ENCODE measurements at places on chromosomes 4 and X. TPM values are rescaled to one million over a fixed set of nuclear protein-coding genes. Genes with fewer than 3 reads are reported as not detected.

GRCh38 chr4:14294611-14295010 is 667.1 kb upstream of the BOD1L1 start:
- no peak overlapping the region for H3K4me3 ChIP-seq
- no peaks in the 10 kb centered on the region for H3K27me3 ChIP-seq
- H3K27ac ChIP-seq = no peak overlapping the region

DNA sequence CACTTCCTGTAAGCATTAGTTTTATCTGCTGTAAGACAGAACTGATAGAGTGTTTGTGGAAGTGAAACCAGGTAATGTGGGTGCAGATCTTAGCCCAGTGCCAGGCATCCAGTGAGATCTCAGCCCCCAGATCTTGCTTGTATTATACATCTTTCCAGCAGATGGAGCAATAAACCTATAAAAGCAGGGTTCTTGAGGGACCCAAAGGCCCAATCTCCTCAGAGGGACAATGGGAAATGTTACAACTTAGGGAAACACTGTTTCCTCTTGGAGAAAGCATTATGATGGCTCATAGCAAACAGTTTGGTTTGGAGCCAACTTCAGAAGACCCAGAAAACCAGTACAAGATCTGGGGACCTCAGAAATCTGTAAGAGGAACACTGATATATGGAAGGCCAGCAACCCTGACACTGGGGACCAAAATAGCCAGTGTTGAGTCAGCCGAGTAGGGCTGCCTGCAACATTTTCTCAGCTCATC is 206.3 kb downstream of the SLC7A11 start:
- H3K36me3 ChIP-seq = no peaks in the 10 kb centered on the region
- peak overlapping the region; percentile 52 for H3K27ac ChIP-seq
- no peaks in the 10 kb centered on the region for H3K27me3 ChIP-seq
- DNase-seq = peak; percentile 28

- H3K27ac ChIP-seq = no peak overlapping the region
- no peaks in the 10 kb centered on the region for H3K36me3 ChIP-seq
- no peak for DNase-seq
- peaks cover 11% of the 10 kb centered on the region for H3K4me1 ChIP-seq
Measured at GRCh38 chr4:89914609-89915550, 20.2 kb downstream of the MMRN1 start.

GRCh38 chrX:40303256-40304077 is 205.7 kb upstream of the BCOR start:
- DNase-seq = no peak
- no peaks in the 10 kb centered on the region for H3K36me3 ChIP-seq

DNA sequence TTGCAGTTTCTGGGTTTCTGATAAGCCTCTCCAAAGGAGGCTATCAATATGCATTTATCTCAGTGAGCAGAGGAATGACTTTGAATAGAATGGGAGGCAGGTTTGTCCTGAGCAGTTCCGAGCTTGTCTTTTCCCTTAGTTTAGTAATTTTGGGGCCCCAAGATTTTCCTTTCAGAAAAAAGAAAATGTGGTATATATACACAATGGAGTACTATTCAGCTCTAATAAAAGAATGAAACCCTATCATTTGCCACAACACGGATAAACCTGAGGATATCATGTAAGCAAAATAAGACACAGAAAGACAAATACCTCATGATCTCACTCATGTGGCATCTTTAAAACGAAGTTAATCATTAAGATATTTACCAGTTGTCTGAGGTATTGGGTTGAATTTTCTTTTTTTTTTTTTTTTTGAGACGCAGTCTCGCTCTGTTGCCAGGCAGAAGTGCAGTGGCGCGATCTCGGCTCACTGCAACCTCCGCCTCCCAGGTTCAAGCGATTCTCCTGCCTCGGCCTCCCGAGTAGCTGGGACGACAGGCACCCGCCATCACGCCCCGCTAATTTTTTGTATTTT is 540 bp downstream of the ZNF721 start:
- peaks cover 9% of the 10 kb centered on the region for H3K4me1 ChIP-seq
- peak overlapping the region; percentile 93 for H3K4me3 ChIP-seq
- DNase-seq = no peak
- no peaks in the 10 kb centered on the region for H3K27me3 ChIP-seq

DNA sequence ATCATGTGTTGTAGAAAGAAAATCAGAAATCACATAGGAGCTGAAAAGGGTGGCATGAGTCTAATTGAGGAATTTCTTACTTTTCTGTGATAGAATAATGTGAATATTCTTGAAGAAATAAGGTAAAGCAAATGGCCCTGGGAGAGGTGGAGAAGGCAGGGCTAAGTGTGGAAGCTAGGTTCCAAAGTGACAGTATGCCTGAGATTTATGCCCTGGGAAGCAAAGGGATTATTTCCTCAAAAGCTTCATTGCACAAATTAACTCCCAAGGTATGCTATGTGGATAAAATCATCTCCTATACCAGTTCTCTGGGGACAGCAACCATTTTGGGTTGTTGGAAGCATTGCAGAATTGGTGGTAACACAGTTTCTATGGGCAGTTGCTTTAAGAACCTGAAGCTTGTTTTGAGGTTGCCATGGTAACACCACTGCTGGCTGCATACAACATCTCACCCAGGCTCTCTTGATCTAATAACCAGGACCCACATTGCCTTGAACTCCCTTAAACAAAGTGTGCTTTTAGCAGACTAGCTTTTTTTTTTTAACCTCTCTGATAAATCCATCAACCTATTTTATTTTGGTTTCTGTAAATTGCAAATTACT is 21.0 kb downstream of the MAOA start:
- H3K36me3 ChIP-seq = no peaks in the 10 kb centered on the region
- no peaks in the 10 kb centered on the region for H3K4me1 ChIP-seq

DNA sequence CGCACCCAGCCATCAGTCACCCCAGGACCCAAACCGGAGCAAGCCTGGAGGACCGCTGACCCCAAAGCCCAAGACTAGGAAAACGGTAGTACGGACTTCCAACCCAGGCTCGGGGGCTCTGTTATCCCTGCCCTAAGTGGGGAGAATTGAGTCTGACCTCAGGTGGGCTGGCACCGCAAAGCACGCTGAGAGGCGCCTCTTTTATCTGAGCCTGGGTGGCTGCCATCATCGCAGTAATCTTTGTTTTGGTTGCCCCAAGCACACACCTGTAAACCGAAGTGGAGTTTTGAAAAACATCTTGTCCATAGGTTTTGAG is 894 bp upstream of the SH3RF1 start:
- DNase-seq = no peak
- H3K4me1 ChIP-seq = peaks cover 24% of the 10 kb centered on the region
- H3K36me3 ChIP-seq = peaks cover 45% of the 10 kb centered on the region
- H3K27ac ChIP-seq = peak overlapping the region; percentile 75
- no peaks in the 10 kb centered on the region for H3K27me3 ChIP-seq
- peak overlapping the region; percentile 92 for H3K4me3 ChIP-seq

DNA sequence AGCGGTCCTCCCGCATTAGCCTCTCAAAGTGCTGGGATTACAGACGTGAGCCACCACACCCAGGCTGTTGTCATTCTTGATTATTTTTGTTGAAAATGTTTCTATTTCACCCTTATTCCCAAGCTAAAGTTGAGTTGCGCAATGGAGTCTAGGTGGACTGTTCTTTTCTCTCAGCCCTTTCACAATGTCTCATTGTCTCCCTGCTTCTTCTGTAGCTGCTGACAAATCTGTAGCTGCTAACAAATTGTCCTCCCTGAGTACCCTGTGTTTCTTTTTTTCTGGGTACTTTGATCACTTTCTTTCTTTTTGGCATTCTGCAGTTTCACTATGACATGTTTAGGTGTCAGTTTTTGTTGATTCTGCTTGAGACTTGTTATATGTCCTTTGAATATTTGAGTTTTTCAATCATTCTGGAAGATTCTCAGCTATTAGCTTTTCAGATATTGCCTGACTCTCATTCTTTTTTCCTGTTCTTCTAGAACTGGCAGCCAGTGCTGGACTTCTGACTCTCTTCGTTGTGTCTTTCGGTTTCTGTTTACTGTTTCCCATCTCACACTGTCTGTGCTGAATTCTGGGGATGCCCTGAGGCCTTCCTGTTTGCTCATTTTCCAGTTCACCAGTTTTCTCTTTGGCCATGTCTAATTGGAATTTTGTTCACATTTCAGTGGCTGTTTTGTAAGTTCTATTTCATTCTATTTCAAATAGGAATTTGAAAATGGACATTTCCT is 6.6 kb downstream of the ABCD1 start:
- peaks cover 16% of the 10 kb centered on the region for H3K4me1 ChIP-seq
- DNase-seq = no peak
- no peak overlapping the region for H3K27ac ChIP-seq
- no peaks in the 10 kb centered on the region for H3K27me3 ChIP-seq

DNA sequence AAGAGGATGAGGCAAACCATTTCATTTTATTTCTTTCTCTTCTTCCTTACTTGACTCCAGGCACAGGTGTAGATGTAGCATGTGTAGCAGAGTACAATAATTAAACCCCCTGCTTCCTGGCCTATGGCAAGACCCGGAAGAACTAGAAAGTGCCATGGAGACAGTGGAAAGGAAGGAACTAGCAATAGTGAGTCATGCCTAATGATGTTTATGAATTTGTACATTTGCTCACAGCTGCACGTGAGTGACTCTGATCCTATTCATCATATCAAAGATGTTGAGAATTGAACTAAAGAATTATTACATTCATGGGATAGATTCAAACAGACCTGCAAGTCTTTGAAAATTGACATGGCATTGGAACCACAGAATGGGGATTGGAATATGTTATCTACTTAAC is 2233.9 kb upstream of the TENM3 start:
- no peaks in the 10 kb centered on the region for H3K27me3 ChIP-seq
- no peak for DNase-seq
- H3K4me3 ChIP-seq = no peak overlapping the region
- no peaks in the 10 kb centered on the region for H3K4me1 ChIP-seq
- H3K36me3 ChIP-seq = no peaks in the 10 kb centered on the region
- no peak overlapping the region for H3K27ac ChIP-seq

DNA sequence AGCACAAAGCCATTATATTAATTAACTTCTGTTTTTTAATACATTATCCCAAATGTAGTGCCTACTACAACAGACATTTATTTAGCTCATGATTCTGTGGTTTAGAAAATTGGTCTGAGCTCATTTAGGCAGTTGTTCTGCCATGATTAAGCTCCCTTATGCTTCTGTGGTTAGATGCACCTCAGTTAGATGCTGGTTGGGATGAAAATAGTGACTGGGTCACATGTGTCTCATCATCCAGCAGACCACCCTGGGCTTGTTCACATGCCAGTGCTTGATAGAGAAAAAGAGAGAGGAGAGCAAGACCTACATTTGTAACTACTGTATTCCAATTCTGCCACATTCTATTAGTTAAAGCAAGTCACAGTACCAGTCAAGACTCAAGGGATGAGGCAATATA is 376.4 kb upstream of the GNPDA2 start:
- DNase-seq = no peak
- no peaks in the 10 kb centered on the region for H3K36me3 ChIP-seq
- H3K27me3 ChIP-seq = no peaks in the 10 kb centered on the region

- no peaks in the 10 kb centered on the region for H3K4me1 ChIP-seq
- H3K27ac ChIP-seq = no peak overlapping the region
- no peak overlapping the region for H3K4me3 ChIP-seq
- DNase-seq = no peak
Measured at GRCh38 chr4:82839624-82840023, 41.0 kb upstream of the SCD5 start.

DNA sequence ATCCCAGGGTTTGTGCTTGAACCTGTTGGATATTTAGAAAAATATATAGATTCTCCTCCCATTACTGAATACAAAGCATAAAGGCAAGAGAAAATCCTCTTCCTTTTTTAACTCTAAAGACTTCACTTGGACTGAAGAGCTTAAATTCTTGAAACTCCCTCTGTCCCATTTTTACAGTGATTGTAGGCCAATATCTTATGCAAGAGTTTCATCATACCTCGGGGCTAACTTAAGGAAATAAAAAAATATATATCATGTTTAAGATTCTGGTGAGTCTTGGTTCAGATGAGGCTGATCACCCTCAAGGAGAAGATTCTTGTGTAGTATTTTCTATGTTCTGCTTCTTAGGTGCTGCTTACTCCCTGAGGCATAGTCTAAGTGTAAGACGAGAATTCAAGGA is 1449.6 kb downstream of the C4orf33 start:
- H3K36me3 ChIP-seq = no peaks in the 10 kb centered on the region
- H3K27ac ChIP-seq = no peak overlapping the region
- no peak for DNase-seq
- peaks cover 8% of the 10 kb centered on the region for H3K4me1 ChIP-seq
- H3K27me3 ChIP-seq = no peaks in the 10 kb centered on the region
- no peak overlapping the region for H3K4me3 ChIP-seq

DNA sequence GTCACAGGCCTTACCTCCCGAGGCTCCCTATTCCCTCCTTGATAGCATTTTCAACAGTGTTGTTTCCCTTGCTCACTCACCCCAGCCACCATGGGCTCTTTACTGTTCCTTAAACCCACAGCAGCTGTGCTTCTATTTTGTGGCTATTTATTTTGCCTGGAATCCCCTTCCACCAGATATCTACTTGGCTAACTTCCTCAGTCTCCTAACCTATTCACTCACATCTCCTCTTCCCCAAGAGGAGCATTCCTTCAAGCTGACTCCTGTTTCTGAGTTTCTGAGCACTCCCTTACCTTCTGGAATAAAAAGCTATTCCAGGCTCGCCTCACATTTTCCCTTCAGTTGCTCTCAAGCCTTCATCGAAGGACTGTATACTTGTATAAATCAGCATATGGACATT is 50.5 kb downstream of the CXCL1 start:
- peaks cover 31% of the 10 kb centered on the region for H3K4me1 ChIP-seq
- H3K36me3 ChIP-seq = peaks cover 4% of the 10 kb centered on the region
- H3K4me3 ChIP-seq = no peak overlapping the region
- DNase-seq = no peak

DNA sequence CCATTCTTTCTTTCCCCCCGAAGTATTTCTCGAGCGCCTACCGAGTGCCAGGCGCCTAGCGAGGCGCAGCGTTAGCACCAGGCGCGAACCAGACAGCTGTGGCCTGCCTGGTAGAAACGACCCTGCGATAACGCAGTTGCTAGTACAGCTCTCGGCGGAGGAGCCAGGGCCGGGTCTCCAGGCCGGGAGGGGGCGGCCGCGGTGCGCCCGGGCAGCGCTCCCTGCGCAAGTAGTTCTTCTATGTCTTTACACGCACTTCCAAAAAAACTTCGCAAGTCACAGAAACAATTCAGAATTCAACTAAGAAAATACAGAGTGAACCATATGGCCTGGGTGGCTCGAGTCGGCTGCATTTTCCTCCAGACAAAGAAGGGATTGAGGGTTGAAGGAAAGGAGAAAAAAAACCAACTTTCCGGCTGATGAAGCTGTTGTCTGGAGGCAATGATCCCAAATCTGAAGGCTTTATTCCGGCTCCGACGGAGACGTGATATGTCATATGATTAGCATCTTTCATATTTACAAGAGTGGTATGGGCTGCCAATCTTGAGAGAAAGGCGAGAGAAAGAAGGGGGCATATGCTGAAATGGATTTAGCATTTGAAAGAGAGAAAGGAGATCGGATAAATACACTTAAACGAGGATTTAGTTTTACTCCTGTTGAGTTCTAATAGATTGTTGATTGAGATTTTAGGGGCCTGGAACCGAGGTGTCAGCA is 7.2 kb upstream of the NEUROG2 start:
- DNase-seq = peak; percentile 9
- H3K4me3 ChIP-seq = peak overlapping the region; percentile 68
- H3K4me1 ChIP-seq = peaks cover under 1% of the 10 kb centered on the region
- H3K36me3 ChIP-seq = no peaks in the 10 kb centered on the region
- no peak overlapping the region for H3K27ac ChIP-seq

The WDR1 gene
- total RNA-seq = 188 TPM

The FDCSP gene
- 2,729 TPM for total RNA-seq

The TMEM185A gene
- total RNA-seq = 30.2 TPM

The TEX13B gene
- total RNA-seq = not detected

The MAGEA4 gene
- total RNA-seq = not detected

The HTRA3 gene
- total RNA-seq = not detected

The SMIM10 gene
- 1.8 TPM for total RNA-seq
